Renal pelvis (tissue), 12 donors: ENCODE measurements at places on chromosomes 5 and 9. TPM values are rescaled to one million over a fixed set of nuclear protein-coding genes. Genes with fewer than 3 reads are reported as not detected.

DNA sequence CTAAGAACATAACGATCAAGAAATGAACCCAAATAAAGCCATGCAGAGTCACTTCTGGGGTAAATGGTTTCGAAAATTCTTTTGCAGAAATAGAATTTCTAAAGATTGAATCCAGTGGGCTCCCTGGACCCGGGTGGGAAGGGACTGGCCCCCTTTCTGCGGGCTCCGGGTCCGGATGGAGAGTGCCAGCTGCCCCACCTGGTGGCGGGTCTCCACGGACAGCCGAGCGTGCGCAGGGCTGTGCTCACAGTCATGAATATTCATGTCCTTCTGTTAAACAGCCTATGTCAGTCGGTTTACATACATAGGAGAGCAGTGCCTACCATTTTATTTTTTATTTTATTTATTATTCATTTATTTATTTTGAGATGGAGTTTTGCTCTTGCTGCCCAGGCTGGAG lies 4.7 kb upstream of the PPP1R26 start:
- no peak for DNase-seq

Gene SHLD3
- 3.9 TPM for polyA plus RNA-seq

DNA sequence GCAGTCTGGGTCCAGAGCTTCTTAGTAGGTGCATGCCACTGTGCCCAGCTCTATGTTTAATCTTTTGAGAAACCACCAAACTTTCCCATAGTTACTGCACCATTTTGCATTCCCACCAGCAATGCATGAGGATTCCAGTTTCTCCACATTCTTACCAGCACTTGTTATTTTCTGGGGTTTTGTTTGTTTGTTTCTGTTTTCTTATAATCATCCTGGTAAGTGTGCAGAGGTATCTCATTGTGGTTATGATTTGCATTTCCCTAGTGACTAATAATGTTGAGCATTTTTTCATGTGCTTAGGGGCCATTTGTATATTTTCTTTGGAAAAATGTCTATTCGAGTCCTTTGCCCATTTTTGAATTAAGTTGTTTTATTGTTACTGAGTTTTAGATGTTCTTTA lies 11.4 kb downstream of the FOXE1 start:
- no peak for DNase-seq

DNA sequence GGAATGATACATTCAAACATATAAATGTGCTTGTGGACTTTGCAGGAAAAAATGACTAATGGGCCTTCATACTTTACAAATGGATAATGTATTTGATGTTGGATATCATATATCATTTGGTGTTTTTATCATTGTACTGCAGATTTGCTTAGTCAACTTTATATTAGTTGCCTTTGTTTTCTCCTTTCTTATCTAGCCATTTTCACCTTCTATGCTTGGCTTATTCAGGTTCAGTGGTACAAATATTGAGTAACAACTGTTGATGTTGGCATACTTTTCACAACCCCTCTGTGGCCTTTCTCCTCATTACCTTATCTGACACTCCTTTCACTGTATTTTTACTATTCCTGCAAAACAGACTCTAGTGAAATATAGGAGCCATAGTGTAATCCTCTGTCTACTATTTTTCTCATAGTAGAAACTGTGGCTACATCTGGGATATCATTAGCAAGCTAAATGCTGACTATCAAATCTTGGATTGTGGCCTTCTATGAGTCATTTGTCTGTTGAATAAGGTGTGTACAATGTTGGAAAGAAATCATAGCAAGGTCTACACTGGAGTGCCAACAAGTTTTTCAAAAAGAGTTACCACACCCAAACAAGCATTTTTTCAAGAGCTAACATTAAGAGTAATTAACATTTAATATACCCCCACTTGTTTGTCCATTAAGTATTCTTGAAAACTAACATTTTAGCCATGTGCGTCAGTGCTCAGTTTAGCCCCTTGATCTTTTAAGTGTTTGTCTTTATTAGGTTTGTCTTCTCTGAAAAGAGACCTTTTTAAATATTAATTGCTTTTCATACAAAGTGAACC lies 330.1 kb downstream of the ADGRV1 start:
- DNase-seq, result no peak

DNA sequence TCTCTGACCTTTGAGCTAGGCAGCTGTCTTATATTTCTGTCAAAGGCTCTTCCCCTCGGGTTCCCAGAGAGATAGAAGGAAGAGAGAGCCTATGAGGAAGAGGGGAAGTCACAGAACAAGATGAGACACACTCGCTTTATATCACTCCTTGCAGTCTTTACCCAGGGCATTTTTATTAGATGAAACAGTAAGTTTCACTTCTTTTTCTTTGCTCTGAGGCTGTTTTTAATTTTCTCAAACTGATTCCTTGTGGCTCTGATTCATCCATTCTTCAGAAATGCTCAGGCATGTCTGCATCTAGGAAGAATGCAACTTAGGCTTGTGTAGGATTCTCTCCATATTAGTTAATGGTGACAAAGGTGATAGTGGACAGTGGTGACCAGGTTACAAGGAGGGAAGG lies 132.9 kb upstream of the CHD1 start:
- no peak for DNase-seq

Gene EIF4E1B
- 0.10 TPM for polyA plus RNA-seq

Gene BAAT
- 0.47 TPM for polyA plus RNA-seq

DNA sequence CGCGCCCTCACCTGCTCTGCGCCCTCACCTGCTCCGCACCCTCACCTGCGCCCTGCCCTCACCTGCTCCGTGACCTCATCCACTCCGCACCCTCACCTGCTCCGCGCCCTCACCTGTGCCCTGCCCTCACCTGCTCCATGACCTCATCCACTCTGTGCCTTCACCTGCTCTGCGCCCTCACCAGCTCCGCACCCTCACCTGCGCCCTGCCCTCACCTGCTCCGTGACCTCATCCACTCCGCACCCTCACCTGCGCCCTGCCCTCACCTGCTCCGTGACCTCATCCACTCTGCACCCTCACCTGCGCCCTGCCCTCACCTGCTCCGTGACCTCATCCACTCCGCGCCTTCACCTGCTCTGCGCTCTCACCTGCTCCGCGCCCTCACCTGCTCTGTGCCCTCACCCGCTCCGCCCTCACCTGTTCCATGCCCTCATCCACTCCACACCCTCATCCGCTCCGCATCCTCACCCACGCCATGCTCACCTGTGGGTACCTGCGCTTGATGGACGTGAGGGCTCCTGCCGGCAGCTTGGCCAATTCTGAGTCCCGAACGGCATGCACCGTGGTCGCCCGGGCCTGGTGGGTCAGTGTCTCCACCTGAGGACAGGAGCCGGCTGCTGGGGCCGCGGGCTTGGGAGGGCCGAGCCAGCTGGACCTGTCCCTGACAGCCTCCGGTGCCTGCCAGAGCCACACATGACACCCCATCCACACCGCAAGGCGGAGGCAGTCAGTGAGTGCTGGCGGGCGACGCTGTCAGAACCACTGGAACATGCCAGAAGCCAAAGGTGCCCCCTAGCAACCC lies 35.6 kb upstream of the NSMF start:
- no peak for DNase-seq

Gene ARHGEF28
- polyA plus RNA-seq, result 42.6 TPM

GRCh38 chr5:102040326-102040725 lies 255.8 kb downstream of the SLCO4C1 start:
- no peak for DNase-seq

DNA sequence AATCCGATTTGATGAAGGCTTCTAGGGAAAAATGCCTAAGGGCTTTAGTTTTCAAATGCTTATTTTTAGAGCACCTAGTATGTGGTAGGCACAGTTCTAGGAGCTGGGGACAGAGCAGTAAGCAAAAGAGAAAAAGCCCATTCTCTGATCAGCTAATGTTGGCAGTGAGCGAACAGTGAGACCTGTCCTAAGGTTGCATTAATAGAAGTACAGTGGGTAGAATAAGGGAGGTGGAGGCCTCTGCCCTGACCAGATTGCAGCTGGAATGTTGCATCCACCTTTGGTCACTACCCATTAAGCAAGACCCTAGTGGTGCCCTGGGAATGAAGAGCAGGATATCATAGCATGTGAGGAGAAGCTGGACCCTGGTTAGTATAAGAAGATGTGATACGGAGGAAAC lies 20.1 kb downstream of the IL9 start:
- no peak for DNase-seq

DNA sequence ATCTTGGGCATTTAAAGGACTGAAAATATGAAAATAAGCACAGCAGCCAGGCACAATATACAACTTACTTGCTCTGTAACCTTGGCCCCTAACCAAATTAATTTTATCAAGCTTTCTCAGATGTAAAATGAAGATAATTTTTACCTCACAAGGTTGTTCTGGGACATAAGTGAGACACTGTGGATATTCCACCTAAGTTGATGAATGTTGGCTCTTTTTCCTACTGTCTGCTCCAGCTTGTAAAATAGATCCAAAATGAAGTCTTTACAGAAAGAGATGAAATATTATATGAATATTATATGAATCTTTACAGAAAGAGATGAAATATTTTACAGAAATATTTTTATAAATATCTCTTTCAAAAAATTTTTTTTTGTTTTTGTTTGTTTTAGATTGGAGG lies 270.1 kb downstream of the DNAH5 start:
- no peak for DNase-seq

Gene CRHBP
- polyA plus RNA-seq, result 27.1 TPM
